Fibroblast of skin of scalp (primary cell): ENCODE measurements at places on chromosomes 7 and 10.
A peak's percentile ranks its signal among the peaks of the same experiment; 100 is the strongest.

DNA sequence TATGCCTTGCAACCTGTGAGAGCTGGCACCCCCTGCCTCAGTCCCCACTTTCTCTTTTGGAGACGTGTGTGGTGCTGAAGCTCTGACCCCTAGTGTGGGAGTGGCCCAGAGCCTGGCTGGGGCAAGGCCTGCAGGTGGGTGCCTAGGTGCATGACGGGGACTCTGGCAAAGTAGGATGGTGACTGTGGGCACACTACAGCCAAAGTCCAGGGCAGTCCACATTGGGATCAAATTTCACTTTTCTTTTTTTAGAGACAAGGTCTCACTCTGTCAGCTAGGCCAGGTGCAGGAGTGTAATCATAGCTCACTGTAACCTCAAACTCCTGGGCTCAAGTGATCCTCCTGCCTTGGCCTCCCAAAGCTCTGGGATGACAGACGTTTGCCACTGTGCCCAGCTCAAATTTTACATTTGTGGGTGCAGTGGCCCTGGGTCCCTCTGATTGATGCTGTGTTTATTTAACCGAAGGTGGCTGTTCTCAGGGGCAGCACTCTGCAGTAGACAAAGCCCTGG is 52.3 kb downstream of the NEURL1 start:
- no peak for DNase-seq

- DNase-seq, result no peak
Measured at GRCh38 chr7:121304102-121304658, 24.6 kb upstream of the WNT16 start.

- DNase-seq, result peak; percentile 52
Measured at GRCh38 chr10:89001729-89002072, 11.1 kb downstream of the FAS start.

- no peak for DNase-seq
Measured at GRCh38 chr7:22182149-22182548, 174.8 kb downstream of the RAPGEF5 start.

DNA sequence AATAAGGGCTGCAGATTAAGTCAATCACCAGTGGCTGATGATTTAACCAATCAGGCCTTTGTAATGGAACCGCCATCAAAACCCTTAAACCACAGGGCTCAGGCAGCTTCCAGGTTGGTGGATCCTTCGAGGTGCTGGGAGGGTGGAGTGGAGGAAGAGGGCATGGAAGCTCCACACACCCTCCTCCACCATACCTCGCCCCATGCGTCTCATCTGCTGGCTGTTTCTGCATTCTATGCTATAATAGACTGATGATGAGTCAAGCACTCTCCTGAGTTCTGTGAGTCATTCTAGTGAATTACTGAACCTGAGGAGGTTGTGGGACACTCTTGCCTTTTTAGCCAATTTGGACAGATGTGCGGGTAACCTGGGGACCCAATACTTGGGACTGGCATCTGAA is 43.9 kb downstream of the CHST15 start:
- DNase-seq, result no peak

DNA sequence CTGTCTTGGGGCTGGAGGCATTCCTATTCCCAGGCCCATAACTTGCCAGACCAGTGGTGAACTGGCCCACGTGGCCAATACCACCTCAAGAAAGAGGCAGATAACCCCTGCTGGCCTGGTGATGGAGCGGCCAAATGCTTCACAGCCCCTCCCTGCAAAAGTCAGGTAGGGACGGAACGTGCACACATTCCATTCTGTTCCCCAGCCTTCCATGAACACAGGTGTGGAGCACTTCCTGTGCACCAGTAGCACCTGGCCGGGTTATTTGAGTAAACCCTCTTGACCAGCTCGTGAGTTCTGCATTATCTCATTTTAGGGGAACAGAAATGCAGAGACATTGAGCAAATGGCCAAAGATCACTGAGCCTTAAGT is 134.4 kb downstream of the SH3PXD2A start:
- no peak for DNase-seq

DNA sequence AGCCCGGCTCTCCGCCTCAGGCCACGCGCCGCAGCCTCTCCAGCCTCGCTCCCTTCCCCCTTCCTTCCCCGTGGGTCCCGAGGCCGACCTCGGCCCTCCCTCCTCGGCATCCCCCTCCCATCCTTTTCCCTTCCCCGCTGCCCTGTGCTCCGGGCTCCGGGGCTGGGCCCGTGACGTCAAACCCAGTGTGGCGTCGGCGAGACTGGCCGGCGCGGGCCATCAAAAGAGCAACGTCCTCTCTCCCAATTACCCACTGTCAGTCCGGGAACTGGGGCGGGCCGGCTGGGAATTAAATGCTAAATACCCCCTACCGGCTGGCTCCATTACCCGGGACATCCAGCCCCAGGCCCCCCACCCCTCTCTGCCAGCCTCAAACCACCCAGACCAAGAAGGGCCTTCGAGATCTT is 2.6 kb upstream of the GATA3 start:
- DNase-seq, result no peak

DNA sequence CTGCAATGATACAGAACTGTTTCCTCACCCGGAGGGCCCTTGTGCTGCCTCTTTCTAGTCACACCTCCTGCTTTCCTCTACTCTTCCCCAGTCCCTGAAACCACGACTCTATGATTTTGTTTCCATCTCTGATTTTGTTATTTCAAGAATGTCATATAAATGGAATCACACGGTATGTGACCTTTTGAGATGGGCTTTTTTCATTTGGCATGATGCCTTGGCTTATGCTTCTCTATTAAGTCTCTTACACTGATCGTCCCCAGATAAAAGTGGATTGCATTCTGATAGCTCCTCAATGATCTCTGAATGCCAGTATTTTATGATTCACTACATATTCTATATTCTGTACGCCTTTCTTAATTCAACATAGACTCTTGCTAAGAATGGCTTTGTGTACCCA is 78.2 kb downstream of the GALNT11 start:
- DNase-seq, result peak; percentile 3

GRCh38 chr10:50992972-50993766 is 81.1 kb upstream of the PRKG1 start:
- DNase-seq, result peak; percentile 89

DNA sequence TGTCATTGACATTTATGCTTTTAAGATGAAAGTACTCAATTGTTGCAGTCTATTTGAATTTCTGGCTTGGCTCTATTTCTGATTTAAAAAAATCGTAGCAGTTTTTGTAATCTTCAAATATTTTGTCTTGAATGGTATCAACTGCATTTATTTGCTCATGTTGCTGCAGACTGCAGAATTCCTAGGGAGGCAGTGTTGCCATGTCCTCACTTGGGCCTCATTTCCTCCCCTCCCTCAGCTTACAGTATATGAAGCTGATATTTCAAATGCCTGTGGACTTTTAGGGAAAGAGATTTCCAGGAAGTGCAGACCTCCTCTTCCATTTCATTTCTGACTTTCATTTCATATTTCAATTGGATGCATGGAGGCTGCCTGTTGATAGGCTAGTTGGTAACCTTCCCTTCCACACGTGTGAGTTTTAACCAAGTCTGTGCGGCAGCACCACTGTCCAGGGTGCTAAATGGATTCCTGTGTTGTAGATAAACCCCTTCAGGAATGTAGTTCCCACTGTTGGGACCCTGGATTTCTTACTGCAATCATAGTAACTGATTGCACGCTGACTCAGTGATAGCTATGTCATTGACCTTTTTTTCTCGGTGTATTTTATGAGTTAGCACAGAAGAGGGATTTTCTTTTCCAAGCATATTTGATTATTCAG is 17.5 kb downstream of the VPS50 start:
- DNase-seq, result peak; percentile 63

DNA sequence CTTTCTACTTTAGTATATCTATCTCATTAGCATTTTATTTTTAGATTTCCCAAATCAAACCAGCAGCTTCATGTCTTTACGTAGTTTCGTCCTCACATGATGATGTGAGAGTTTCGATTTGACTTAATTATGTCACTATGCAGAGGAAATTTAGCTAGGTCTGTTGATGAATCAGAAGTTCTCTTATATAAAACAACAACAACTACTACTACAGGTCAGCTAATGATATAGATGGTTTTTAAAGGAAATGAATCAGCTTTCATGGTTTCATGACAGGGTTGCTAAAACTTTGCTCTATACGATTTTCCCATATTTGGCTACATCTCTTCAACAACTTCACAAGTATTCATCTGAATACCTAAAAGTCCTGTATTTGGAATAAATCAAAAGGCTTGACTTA is 28.6 kb downstream of the JAZF1 start:
- DNase-seq, result peak; percentile 89

GRCh38 chr10:71067098-71067740 is 145.2 kb upstream of the UNC5B start:
- DNase-seq, result no peak

DNA sequence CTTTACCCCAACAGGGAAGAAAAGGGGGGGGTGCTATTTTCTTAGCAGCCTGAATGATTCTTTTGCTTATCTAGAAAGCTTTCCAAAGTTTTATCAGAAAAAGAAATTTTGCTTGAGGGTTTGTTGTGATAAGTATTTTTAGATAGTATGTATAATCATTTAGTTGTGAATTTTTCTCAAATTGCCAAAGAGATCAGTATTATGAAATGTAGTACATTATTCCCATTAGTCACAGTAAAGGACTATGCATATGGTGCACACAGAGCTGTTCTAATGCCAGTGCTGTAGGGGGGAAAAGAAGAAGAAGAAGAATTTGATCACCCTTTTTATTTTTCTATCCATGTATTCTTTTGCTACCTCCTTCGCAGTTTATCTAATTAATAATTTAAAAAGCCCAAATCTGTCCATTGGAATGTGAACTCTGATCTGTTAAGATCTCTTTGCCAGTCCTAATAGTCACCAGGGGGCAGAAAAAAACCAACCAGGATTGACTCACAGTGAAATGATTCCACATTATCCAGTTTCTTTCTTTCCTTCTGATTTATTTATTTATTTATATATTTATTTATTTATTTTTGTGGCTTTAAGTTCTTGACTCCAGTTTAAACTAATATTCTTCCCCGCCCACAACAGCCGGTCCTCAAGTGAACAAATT is 4.7 kb downstream of the RBM20 start:
- DNase-seq, result no peak

- no peak for DNase-seq
Measured at GRCh38 chr7:87220734-87221215, 1.2 kb upstream of the TMEM243 start.

GRCh38 chr10:84548869-84549268 is 220.5 kb downstream of the CCSER2 start:
- DNase-seq, result no peak

- DNase-seq, result no peak
Measured at GRCh38 chr10:57864765-57865680, 402.7 kb downstream of the IPMK start.

DNA sequence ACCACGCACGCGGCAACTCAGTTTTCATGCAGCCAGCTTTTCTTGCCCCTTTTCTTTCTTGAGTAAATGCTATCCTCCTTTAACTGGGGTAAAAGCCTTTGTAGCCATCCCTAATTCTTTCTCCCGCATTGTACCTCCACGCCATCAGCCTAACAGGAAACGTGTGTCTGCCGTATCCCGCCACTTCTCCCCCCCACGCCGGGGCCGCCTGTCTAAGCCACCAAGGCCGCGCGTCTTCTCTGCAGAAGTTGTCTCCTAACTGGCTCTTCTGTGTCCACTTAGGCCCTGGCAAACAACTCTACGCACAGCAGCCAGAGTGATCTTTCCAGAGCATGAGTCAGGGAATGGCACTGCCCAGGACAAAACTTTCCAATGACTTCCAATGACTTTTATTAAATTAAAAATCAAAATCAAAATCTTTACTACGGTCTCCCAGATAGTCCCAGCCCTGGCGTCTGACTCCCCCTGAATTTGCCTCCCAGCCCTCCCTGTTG is 74.6 kb downstream of the XRCC2 start:
- DNase-seq, result no peak

DNA sequence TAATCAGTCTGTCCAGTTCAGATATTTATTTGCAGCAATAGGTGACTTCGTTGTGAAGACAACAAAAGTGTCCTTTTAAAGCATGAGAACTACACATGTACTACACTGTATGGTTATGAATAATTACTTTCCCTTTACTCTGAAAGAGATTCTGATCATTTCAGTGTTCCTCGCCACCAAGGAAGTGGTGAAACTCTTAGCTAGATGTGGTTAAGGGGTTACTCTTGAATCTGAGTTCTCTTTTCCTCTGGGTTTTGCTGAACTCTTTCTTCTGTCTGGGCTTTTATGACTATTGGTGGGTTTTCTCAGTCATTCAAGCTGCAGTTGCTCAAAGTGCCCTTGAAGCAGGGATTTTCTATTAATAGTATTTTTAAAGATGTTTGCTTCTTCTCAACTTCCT is 127.9 kb upstream of the SEM1 start:
- DNase-seq, result no peak

DNA sequence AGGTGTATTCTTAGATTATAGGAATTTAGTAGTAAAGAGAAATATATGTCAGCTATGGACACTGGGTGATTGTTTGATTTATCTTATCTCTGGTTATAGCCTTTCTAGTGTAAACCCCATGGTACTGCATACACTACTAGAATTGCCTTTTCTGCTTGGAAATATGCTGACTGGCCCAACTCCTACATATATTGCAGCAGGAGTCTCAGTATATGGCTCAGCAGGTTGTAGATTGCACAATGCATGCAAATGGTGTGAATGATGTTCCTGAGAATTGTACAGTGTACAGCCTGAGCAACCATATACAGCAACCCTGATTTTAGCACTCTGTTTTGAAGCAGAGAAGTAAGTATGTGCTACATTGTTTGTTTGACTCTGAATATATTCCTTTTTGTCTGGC is 153.4 kb upstream of the NPY start:
- no peak for DNase-seq

DNA sequence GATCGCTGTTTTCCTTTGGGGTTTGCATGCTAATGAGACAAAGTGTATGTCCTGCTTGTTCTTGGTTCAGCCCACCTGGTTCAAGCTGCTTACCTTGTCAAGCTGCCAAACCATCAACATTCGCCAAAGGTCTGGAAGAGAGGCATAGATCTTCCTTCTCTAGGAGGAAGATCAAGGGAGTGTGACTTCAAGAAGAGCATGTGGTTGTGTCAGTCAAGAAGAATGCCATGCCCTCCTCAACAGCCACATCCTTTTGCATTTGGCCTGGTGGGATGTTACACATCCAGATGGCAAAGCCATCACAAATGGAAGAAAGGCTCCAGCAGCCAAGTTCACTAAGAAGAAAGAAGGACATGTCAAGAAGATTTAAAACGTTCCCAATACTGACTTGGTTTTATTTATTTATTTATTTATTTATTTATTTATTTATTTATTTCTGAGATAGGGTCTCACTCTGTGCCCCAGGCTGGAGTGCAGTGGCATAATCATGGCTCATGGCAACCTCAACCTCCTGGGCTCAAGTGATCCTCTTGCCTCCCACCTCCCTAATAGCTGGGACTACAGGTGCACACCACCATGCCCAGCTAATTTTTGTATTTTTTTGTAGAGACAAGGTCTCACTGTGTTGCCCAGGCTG is 5.1 kb upstream of the PIP4K2A start:
- no peak for DNase-seq

- no peak for DNase-seq
Measured at GRCh38 chr10:130454543-130455000, 318.4 kb downstream of the GLRX3 start.

GRCh38 chr7:128881458-128882125 is 18.9 kb downstream of the ATP6V1F start:
- no peak for DNase-seq
